Fibroblast of pulmonary artery (primary cell): ENCODE measurements at places on chromosomes 11 and 22.
A peak's percentile ranks its signal among the peaks of the same experiment; 100 is the strongest.

GRCh38 chr22:31227186-31227585 is 15.1 kb downstream of the LIMK2 start:
- no peak for DNase-seq

DNA sequence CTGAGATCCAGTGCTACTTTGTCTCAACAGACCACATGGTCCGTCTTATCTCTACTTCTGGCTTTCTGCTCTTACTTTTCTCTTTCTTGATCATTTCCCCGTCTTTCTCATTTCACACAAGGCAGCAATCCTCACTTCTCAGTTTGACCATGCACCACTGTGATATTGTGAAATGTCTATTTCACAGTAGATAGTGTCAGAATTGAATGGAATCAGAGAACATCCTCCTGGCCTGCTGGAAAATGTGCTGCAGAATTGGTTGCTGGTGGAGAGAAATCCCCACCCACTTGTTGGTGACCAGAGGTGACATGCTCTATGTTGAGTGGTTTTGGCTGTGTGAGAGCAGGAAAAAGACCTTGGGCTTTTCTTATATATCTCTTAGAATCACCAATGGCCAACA is 57.8 kb upstream of the RCN1 start:
- no peak for DNase-seq

DNA sequence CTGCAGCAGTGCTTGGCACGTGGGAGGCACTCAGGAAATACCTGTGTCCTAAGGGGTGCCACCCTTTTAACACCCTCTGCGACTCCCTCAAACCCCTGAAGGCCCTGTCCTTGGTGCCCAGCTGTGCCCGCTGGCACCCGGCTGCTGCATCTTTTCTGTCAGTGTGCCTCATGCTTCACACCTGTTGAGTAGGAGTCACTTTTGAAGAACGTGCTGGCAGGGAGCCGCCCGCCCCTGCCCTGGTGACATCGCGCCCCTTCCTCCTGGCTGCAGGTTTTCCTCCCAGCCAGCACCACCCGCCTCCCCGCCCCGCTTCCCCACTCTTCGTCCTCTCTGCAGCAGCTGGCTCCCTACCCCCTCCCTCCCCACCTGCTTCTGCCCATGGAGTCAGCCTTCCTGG is 17.8 kb downstream of the FRMD8 start:
- no peak for DNase-seq

- DNase-seq, result no peak
Observed at GRCh38 chr11:111352231-111352746, 26.8 kb downstream of the POU2AF1 start.

DNA sequence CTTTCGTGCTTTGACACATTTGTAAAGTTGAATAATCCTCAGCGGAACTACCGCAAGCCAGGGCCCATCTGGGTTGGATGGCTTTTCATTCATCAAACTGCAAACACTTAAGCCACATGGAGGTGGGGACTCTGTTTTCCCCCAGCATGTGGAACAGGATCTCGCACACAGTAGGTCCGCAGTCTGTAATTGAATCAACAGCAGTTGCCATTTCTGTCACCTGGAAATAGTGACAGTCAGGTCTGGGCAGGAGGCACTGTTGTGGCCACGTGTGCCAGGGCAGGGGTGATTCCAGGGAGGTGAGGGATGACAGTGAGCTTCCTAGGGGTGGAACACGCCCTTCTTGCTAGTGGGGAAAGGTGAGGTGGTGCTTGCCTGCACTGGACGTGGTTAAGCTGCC is 50.7 kb upstream of the ANO1 start:
- DNase-seq, result no peak

GRCh38 chr11:7673724-7674434 is 579 bp upstream of the CYB5R2 start:
- DNase-seq, result no peak

- no peak for DNase-seq
Observed at GRCh38 chr22:32617271-32617670, 142.7 kb downstream of the FBXO7 start.

GRCh38 chr11:121421149-121421901 is 30.8 kb upstream of the SORL1 start:
- DNase-seq, result no peak

DNA sequence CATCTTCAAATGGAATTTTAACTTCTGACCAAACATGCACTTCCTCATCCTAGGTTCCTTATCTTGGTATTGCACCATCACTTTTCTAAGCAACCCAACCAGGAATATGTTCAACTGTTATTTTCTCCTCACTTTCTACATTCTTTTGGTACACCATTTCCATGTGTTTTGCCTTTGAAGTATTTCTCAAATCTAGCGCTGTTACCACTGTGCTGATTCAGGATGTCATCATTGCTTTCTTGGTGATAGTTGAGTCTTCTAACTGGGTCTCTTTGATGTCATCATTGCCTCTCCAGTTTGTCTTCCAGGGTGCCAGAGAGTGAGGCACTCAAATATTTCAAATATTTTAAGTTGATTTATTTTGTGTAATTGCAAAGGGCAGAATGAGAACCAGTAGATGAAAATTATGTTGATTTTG is 47.5 kb downstream of the HORMAD2 start:
- peak; percentile 63 for DNase-seq

GRCh38 chr22:48118654-48119053 is 1356.2 kb downstream of the TBC1D22A start:
- DNase-seq, result no peak

DNA sequence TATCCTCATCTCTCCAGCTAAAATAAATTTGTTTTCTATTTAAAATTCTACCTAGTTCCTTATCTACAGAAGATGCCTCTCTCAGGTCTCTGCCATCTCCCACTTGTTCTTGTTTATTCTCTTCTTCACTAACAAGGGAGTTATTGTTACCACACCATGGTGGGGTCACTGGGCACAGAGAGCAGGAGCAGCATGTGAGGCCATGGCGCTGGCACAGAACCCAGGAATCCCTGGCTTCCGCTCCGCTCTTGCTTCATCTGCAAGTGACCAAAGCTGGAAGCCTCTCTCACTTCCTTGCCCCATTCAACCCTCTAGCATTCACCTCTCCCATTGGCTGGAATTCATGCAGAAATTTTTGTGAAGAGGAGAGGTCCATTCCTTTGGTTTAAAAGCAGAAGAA is 190.7 kb upstream of the NCAM1 start:
- DNase-seq, result no peak

GRCh38 chr22:47724751-47725150 is 962.3 kb downstream of the TBC1D22A start:
- no peak for DNase-seq

DNA sequence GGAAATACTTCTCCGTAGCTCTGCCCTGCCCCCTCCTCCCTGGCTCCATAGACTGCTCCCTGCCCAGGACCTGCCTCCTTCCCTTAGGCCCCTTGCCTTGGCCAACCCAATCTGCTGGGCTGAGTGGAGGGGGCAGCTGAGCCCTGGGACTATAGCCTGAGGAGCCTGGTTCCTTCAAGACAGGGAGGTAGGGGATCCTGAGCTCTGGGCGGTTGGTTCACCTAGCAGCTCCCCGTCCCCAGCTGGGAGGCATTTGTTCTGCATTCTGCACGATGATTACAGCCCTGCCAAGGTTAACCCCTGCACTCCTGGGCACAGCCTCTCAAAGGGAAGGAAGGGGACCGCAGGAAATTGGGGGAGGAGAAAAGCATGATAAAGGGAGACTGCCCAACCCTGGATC is 3.6 kb upstream of the CDC42EP1 start:
- DNase-seq, result no peak

DNA sequence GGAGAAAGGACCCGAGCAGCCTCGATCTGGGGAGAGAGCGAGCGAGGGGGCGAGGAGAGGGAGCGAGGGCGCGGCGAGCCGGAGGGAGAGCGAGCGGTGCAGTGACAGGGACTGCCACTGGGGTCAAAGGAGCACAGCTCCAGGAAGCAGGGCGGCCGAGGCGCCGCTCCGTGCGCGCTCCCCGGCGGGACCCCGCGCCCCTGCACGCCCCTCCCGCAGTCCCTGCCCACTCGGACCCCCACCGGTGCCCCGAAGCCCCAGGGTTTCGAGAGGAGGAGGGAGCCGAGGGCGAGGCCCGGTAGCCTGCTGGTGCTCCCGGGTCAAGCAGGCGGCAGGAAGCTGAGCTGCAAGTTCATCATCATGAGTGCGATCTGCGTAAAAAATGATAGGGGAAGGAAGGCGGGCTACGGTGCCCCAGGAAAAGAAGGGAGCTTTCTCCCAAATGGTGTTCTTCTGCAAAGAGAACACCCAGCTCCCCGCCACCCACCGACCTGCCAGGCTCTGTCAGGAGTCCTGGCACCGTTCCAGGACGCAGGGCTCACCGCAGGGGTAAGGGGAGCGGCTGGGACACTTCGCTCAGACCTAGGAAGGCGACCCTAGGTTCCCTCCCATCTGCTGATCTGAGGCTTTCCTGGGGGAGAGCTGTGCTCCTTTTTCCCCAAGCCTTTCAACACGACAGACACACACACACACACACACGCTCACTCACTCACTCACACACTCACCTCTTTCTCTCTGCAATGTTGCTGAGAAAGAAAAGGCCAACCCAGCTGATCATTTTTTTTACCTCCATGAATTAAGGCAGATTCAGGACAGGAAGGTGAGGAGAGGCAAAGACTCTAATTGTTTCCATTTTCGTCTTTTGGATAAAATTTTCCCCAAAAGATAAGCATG is at the start of gene MPPED2:
TSS of gene MPPED2 (minus strand) at position 103 of the 894 bp plus-strand sequence. CDS start 5,980 bp downstream, outside the sequence.
- DNase-seq, result no peak

DNA sequence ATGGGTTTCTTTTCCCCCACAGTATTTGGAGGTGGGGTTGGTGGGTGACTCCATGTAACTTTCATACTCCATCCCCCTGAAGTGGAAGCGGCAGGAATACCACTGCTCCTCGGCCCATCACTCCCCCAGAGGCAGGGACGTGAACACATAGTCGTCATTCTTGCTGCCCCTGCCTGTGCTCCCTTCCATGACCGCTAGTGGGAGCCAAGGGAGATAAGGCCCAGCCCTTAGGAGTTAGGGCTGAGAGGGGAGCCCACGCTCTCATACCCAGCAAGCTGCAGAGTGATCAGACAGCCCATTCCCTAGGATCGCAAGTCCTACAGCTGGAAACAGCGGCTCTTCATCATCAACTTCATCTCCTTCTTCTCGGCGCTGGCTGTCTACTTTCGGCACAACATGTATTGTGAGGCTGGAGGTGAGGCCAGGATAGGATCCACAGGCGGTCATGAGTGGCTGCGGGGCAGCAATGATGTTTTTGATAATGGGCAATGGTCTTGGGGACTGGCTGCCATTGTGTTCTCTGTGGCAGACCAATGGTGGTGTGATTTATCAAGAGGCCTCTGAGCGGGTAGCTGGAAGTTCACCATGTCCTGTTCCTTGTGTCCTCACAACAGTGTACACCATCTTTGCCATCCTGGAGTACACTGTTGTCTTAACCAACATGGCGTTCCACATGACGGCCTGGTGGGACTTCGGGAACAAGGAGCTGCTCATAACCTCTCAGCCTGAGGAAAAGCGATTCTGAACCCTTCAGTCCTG is 15.9 kb downstream of the RHOG start:
- DNase-seq, result peak; percentile 55

DNA sequence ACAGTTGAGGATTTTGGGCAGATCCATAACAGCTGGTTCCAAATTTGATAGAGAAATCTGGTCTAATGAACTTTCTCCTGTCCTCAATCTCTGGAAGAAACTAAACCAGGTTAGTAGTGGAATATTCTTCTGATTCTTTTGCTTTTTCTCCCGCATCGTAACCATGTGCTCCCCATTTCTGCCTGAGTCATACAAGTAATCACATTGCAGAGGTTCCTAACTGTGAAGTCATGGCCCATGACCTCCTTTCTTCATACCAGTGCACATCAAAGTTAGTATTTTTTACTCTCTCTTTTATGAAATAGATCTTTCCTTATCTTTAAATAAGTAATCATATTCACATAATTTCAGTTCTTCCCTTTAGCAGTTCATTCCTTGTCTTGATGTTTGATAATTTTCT is 249.0 kb downstream of the DYNC2H1 start:
- DNase-seq, result peak; percentile 17

DNA sequence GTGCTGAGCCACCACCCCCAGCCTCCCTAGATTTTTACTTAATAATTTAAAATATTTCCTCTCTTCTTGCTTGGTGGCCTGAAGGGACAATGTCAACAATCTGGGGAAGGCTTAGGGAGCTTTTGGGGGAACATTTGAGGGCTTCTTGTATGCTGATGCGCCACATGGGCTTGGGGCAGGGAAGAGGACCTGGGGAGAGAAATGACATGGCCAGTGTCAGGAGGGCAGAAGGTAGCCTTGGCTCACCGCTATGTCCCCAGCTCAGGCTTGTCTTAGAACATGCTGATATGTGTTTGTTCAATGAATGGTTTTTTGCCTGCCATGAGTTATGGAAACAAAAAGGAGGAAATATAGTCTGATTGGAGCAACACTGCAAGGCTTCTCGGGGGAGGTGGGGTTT is 51.6 kb downstream of the ST14 start:
- DNase-seq, result no peak

- DNase-seq, result peak; percentile 65
Observed at GRCh38 chr22:33519071-33519973, 401.0 kb downstream of the LARGE1 start.

DNA sequence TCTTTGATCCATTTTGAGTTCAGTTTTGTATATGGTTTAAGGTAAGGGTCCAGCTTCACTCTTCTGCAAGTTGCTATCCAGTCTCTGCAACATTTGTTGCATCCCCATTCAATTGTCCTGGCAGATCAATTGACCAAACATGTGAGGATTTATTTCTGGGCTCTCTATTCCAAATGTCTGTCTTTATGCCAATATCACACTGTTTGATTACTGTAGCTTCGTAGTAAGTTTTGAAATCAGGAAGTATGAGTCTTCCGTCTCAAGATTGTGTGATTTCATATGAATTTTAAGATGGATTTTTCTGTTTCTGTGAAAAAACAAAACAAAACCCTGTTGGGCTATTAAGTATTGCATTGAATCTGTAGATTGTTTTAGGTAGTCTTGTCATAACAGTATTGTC is 17.0 kb downstream of the APLP2 start:
- peak; percentile 24 for DNase-seq

DNA sequence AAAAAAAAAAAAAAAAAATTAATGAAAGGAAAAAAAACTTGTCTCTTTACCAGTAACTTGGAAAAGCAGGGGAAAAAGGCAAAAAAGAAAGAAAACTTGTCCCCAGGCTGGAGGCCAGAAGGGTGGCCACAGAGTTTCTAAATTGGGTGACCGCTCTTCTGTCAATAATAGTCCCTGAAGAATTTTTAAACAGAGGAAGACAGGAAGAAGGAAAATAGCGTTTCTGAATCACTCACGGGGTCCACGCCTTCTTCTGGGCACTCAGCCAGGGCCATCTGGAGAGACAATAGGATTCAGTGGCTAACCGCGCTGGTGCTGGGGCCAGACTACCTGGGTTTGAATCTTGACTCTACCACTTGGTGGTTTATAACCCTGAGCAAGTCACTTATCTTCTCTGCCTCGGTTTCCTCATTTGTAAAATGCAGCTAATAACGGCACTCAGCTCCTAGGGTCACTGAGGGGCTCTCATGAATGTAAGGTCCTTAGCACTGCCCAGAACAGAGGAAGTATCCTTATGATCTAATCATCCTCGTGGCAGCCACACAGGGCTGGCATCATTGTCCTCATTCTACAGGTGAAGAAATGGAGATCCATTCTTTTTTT is 7.0 kb downstream of the C11orf86 start:
- peak; percentile 90 for DNase-seq

GRCh38 chr11:110490886-110491285 is 61.1 kb downstream of the FDX1 start:
- DNase-seq, result peak; percentile 79
